Lower lobe of right lung (tissue), 2 donors: ENCODE measurements at places on chromosomes 3 and 15. TPM values are rescaled to one million over a fixed set of nuclear protein-coding genes. Genes with fewer than 3 reads are reported as not detected.

DNA sequence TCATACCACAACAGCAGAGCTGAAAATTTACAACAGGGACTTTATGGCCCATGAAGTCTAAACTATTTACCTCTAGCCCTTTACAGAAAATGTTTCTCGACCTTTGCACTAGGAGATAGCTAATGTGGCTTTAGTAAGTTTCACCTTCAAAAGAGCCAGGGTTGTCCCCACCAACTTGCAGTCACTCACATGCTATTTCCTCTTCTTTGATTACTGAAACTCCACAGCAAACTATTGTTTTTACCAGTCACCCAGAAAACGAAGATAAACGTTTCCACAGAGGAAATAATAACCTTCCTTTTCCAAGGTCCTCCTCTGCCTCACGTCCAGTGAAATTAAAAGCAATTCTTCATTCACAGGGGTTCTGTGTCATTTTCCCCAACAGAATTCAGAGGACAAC, 48.2 kb downstream of the WWTR1 start:
- no peak for DNase-seq
- H3K4me3 ChIP-seq = no peak overlapping the region
- peaks cover 6% of the 10 kb centered on the region for H3K36me3 ChIP-seq
- H3K27ac ChIP-seq = no peak overlapping the region
- no peaks in the 10 kb centered on the region for H3K27me3 ChIP-seq

RARRES1 gene
- total RNA-seq = 65.8 TPM

NOP10 gene
- total RNA-seq = 176 TPM

RBM5 gene
- 153 TPM for total RNA-seq

CLDN1 gene
- total RNA-seq = 5.2 TPM

GRCh38 chr3:24972491-24972890, 455.6 kb upstream of the RARB start:
- no peak overlapping the region for H3K4me3 ChIP-seq
- no peak for DNase-seq
- H3K4me1 ChIP-seq = no peaks in the 10 kb centered on the region
- H3K27ac ChIP-seq = no peak overlapping the region

GOLGA8J gene
- 0.59 TPM for total RNA-seq

DNA sequence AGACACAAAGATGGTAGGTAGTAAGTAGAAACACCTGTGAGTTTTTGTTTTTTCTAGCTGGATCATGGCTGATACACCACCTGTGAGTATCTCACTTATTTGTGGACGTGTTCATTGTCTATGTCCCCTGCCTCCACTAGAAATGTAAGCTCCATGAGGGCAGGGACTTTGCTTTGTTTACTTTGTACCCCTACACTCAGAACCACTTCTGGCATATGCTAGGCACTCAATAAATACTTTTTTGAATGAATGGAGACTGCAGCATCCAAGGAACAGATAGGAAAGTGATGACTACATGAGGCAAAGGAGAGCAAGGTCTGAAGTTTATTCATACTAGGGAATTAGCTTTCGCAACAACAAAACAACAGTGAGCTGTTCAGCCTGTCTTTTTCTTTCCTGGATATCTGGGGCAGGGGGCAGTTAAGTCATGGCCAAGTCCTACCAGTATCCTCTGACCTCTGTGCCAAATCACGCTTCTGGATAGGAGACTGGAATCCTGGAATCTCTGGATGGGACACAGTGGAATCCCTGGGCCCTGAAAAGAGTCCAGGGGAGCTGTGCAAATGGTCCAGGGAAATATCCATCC, 11.6 kb upstream of the EPB42 start:
- H3K27ac ChIP-seq = no peak overlapping the region
- no peaks in the 10 kb centered on the region for H3K4me1 ChIP-seq
- H3K4me3 ChIP-seq = no peak overlapping the region
- no peaks in the 10 kb centered on the region for H3K27me3 ChIP-seq
- no peaks in the 10 kb centered on the region for H3K36me3 ChIP-seq

DNA sequence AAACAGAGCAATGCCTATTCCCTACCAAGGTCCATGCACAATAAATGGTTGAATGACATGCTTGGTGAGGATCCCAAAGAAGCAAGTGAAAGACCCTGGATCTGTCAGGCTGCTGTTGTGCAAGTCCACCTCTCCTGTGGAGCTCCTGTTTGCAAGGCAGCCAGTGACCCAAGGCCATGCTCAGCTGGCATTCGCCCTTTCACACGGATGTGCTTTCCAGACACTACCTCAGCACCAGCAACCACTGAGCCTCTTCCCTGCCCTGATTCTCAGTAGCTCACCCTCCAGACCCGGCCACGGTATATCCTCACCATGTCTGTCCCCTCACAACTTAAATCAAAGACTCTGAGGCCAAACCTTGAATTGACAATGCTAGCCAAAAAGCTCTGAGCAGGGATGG, 23.3 kb downstream of the WWTR1 start:
- no peaks in the 10 kb centered on the region for H3K27me3 ChIP-seq
- no peaks in the 10 kb centered on the region for H3K36me3 ChIP-seq
- H3K27ac ChIP-seq = no peak overlapping the region
- H3K4me1 ChIP-seq = peaks cover 42% of the 10 kb centered on the region
- H3K4me3 ChIP-seq = no peak overlapping the region

GRCh38 chr3:107221856-107222255, 155.4 kb upstream of the CCDC54 start:
- H3K27ac ChIP-seq = no peak overlapping the region
- no peak for DNase-seq
- H3K4me3 ChIP-seq = no peak overlapping the region
- no peaks in the 10 kb centered on the region for H3K36me3 ChIP-seq
- no peaks in the 10 kb centered on the region for H3K4me1 ChIP-seq
- no peaks in the 10 kb centered on the region for H3K27me3 ChIP-seq

DNA sequence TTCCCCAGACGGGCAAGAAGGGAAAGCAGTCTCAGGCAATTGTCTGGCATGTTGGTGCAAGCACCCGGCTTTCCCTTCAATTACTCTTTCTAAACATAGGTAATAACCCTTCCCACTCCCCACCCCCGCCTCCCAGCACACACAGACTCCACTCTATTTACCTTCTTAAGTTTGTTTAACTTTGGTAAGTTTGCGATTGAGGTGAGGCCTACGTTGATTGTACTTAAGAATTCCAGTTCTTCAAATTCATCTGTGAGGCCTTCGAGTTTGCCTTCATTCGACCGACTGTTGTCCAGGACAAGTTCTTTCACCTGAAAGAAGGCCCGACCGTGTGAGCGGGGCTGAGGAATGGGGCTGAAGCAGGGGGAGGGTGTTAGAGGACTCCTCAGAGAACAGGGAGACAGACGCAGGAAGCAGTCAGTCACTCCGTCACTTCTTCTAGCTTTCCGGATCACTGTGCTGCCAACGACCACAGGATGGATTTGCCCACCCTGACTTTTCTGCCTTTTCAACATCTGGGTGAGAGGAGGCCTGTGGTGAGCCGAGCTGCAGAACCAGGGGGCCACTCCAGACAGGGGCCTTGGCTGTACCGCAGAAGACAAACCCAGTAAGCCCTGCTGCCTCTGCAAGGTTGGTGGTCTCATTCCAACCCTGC, 33.0 kb downstream of the ANP32A start:
- H3K27ac ChIP-seq = peak overlapping the region; percentile 76
- no peaks in the 10 kb centered on the region for H3K27me3 ChIP-seq
- peak overlapping the region; percentile 6 for H3K4me3 ChIP-seq
- H3K4me1 ChIP-seq = peaks cover 73% of the 10 kb centered on the region

GRCh38 chr15:28131946-28132345, 32.8 kb upstream of the OCA2 start:
- peaks cover 3% of the 10 kb centered on the region for H3K4me1 ChIP-seq
- H3K4me3 ChIP-seq = no peak overlapping the region
- peaks cover 78% of the 10 kb centered on the region for H3K36me3 ChIP-seq

RBPMS2 gene
- 4.0 TPM for total RNA-seq

DNA sequence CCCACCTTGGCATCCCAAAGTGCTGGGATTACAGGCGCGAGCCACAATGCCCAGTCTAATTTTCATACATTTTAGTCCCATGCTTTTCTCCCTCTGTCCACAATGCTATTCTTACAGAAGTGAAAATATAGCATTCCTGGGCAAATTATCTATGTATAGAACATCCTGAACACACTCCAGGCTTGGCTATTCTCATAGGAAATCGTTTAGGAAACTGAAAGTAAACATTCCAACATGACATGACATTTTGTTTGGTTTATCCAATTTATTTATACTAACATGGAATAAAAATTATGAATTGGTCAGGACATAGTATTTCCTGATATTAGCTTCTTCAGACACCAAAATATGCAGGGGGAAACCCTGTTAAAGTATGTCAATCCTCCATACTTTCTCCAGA, 52.6 kb downstream of the SYNM start:
- DNase-seq = no peak
- H3K27me3 ChIP-seq = no peaks in the 10 kb centered on the region
- H3K4me3 ChIP-seq = no peak overlapping the region
- peaks cover 13% of the 10 kb centered on the region for H3K36me3 ChIP-seq
- H3K27ac ChIP-seq = no peak overlapping the region

- no peak for DNase-seq
- H3K27me3 ChIP-seq = no peaks in the 10 kb centered on the region
- no peaks in the 10 kb centered on the region for H3K36me3 ChIP-seq
- no peak overlapping the region for H3K27ac ChIP-seq
Observed at GRCh38 chr3:195017151-195017550, 253.8 kb downstream of the XXYLT1 start.

GRCh38 chr15:45654749-45655148, 19.9 kb downstream of the SQOR start:
- no peaks in the 10 kb centered on the region for H3K27me3 ChIP-seq
- peaks cover 34% of the 10 kb centered on the region for H3K4me1 ChIP-seq
- H3K36me3 ChIP-seq = peaks cover 6% of the 10 kb centered on the region
- DNase-seq = no peak

TOMM70 gene
- 31.3 TPM for total RNA-seq

TLR9 gene
- total RNA-seq = 1.0 TPM

DNA sequence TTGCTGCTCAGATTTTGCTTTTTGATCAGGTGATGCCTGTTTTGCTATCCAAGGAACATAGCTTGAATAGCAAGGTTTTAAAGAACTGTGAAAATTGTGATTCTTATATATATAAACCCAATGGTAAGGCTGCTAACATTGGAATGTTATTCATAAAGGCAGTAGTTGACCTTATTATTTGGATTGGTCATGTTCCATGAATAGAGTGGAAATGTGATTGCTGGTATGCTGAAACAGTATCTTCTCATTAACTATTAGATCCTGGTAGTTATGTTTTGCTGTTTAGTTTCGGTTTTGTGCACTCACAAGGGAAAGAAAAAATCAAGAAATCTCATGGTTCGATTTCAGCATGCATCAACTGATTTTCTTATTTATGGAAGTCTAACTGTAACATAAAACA, 78.7 kb upstream of the NPHP3 start:
- H3K4me1 ChIP-seq = peaks cover 7% of the 10 kb centered on the region
- no peak overlapping the region for H3K27ac ChIP-seq
- H3K4me3 ChIP-seq = no peak overlapping the region
- no peaks in the 10 kb centered on the region for H3K27me3 ChIP-seq

GRCh38 chr3:20185331-20185678, 701 bp downstream of the SGO1 start:
- peaks cover 16% of the 10 kb centered on the region for H3K4me1 ChIP-seq
- H3K27ac ChIP-seq = no peak overlapping the region
- peak overlapping the region; percentile 75 for H3K4me3 ChIP-seq
- no peaks in the 10 kb centered on the region for H3K36me3 ChIP-seq

- no peaks in the 10 kb centered on the region for H3K36me3 ChIP-seq
- no peak overlapping the region for H3K4me3 ChIP-seq
- no peak overlapping the region for H3K27ac ChIP-seq
- H3K4me1 ChIP-seq = no peaks in the 10 kb centered on the region
Observed at GRCh38 chr3:49793486-49794085, 6.1 kb downstream of the CDHR4 start.

DNA sequence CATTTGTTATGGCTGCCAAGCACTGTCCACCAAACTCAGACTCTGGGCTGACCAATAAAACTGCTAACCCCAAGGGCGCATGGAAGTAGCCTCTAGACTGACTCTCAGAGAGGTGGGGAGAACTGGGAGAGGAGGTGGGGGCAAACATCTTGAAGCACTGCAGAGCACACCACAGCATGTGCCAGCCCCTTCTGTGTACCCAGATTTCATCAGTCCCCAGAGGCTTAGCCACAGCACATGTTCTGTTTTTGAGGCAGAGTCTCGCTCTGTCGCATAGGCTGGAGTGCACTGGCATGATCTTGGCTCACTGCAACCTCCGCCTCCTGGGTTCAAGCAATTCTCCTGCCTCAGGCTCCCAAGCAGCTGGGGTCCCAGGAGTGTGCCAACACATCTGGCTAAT, 119.5 kb upstream of the SPATA12 start:
- H3K27ac ChIP-seq = no peak overlapping the region
- DNase-seq = no peak
- no peaks in the 10 kb centered on the region for H3K36me3 ChIP-seq
- peaks cover 9% of the 10 kb centered on the region for H3K4me1 ChIP-seq

DNA sequence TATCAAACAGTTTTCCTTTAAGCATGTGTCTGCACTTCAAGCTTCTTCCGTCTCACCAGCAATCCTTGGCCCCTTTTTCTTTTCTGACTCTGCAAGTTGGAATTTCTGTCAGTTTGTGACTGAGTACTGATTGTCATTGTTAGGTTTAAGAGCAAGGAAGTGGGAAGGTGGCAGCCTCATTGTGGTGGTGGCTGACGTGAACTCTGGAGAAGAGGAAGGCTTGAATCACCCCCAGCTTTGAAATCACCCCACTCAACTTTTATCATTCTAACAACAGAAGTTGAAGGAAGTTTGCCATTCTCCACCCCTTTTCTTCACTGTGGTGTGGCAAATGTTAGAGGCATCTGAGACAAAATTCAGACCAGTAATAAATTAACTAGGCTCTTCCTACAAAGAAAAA, 231.6 kb upstream of the AGTR1 start:
- no peak overlapping the region for H3K4me3 ChIP-seq
- no peaks in the 10 kb centered on the region for H3K36me3 ChIP-seq
- no peaks in the 10 kb centered on the region for H3K27me3 ChIP-seq
- no peak for DNase-seq
- H3K27ac ChIP-seq = no peak overlapping the region

LTK gene
- total RNA-seq = 25.9 TPM

DNA sequence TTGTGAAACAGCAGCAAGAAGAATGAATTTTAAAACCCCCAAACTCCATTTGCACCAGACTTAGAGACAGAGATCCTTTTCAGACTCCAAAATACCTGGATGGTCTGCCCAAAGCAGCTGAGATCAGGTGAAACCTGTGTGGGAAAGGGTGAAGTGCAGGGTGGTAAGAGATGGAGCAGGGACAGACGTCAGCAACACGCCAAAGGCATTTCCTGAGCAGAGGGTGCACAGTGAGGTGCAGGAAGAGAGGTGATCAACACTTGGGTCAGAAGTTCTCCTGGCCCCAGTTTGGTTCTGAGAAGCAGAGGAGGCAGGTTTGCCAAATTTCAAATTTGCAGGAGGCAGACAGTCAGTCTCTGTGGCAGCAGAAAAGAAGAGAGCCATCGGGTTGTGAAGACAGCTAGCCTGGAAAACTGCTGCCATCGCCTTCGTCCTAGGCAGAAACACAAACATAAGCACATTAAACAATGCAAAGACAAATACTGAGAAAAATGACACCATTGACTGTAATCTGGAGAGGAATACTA, 9.8 kb downstream of the CCR4 start:
- H3K4me1 ChIP-seq = no peaks in the 10 kb centered on the region
- no peaks in the 10 kb centered on the region for H3K36me3 ChIP-seq
- no peak overlapping the region for H3K27ac ChIP-seq
